ENCODE measurements at places on chromosomes 2 and 18. TPM values are rescaled to one million over a fixed set of nuclear protein-coding genes. Genes with fewer than 3 reads are reported as not detected.

DNA sequence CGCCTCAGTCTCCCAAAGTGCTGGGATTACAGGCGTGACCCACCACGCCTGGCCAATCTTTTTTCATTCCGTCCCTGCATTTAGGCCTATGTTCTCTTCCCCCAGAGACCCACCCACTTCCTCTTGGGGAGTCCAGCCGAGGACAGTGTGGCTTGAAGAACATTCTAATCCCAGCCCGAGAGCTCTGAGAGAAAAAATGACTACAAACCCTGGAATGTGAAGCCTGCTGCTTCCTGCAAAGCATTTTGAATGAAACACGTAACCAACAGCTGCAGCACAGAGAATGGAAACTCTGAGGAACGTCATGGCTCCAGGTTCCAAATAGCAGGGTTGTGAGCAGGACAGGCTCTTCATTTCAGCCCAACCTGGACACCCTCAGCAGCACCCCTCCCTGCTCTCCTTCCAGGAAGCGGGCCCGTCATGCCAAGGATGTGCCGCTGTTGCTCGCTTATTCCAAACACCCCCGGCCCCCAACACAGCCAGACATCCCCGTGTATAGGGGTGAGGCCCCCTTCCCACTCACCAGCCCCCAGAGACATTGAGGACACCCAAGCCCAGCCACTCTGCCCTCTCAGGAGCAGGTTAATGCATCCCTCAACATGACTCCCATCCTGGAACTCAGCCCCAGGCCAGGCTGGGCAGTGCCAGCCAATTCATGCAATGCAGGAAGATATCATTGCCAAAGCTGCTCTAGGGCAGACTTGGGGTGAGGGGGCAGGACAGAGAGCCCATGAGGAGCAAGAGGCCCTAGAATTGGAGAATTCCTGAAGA is 139.8 kb downstream of the ZFP36L2 start:
- DNase-seq: no peak

Gene FEV
- total RNA-seq: not detected

Gene ANKRD36C
- 239 TPM for total RNA-seq

DNA sequence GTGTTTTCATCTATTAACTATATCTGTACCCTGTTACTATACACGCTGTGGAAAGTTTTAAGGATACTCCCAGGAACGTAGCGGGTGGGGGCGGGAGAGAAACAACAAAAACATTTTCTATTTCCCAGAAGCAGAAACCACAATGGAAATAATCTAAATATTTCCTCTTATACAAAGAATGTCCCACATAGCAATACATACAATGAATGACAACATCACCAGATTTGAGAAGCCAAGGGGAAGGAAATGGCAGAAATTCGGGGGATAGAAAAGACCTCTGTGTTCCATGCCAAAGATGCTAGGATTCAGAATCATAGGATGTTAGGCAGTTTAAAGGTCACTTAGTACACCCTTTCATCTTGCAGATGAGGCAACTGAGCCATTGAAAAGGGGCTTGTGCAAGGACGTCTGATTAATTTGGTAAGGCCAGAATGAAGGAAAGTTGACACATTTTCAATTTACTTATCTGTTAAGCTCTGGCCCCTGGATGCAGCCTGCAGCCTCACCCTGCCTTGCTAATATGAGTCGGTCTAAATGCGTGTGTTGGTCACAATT is 41.1 kb upstream of the SCYGR1 start:
- no peak for DNase-seq

DNA sequence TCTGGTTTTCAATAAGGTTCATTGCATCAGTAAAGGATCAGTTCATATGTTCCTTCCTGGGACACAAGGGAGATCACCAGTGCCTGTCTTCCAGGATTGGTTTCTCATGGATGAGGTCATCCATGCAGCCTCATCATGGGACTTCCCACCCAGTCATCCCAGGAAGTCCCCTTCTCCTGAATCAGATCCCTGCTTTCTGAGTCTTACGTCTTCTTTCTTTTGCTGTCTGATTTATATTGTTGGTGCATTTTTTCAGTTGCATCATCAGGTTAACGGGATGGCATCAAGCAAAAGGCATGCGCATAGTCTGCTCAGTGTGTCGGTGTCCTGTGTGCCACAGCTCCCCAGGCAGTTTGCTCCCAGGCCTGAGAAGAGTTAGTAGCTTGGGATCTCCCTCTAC is 105.9 kb downstream of the SOX11 start:
- DNase-seq: no peak

DNA sequence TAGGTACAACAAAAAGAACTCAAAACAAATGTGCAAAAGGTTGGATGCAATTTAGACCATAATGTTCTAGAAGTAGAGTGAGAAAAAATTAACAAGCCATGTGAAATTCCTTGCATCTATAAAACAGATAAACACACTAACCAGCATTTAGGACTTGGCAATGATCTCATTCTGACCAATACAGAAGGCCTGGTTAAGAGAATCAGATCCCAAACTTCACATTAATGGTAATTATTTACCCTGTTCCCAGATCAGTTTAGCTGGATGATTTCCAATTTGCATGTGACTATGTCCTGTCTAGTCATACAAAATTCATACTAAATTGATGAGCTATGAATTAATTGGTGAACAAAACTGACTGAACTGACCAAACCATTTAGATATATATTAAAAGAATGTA is 98.4 kb upstream of the FIGN start:
- no peak for DNase-seq

Gene CACNB4
- 33.9 TPM for total RNA-seq

DNA sequence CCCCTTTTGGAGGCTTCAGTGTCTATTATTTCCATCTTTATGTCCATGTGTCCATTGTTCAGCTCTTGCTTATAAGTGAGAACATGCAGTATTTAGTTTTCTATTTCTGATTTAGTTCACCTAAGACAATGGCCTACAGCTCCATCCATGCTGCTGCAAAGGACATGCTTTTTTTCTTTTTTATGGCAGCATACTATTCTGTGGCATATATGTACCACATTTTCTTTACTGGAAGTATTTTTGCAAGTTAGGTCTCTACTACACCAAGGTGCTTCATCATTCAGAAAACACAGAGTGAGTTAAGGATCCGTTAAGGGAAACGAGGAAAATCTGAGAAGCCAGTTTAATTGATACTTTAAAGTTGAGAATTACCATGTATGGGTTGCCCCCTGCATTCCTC is 297.2 kb downstream of the CDCA7 start:
- DNase-seq: no peak

Gene NT5C1B
- not detected for total RNA-seq

- DNase-seq: no peak
Measured at GRCh38 chr2:135874777-135875365, 1.4 kb downstream of the MCM6 start.

Gene TEX44
- not detected for total RNA-seq

DNA sequence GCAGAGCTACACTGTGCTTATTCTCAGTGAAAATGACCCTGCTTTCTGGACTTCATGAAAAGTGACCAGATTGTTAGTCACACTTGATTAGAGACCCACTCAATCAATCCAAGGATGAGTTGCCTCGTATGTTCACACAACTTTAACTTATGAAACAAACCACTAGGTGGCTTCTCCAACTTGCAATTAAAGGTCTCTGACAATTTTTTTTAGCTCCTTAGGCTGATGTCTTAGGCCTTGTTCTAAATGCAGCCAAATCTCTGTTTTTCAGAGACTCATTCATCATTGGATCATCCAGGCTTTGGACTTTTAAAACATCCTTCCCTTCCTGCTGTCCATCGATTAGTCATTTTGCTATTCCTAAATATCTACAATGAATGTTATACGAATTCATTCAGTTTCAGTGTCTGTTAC is 63.4 kb downstream of the MREG start:
- no peak for DNase-seq

Gene FAM228A
- total RNA-seq: 1.0 TPM

Gene STK36
- 48.6 TPM for total RNA-seq

- no peak for DNase-seq
Measured at GRCh38 chr2:8567469-8568260, 114.2 kb upstream of the ID2 start.

DNA sequence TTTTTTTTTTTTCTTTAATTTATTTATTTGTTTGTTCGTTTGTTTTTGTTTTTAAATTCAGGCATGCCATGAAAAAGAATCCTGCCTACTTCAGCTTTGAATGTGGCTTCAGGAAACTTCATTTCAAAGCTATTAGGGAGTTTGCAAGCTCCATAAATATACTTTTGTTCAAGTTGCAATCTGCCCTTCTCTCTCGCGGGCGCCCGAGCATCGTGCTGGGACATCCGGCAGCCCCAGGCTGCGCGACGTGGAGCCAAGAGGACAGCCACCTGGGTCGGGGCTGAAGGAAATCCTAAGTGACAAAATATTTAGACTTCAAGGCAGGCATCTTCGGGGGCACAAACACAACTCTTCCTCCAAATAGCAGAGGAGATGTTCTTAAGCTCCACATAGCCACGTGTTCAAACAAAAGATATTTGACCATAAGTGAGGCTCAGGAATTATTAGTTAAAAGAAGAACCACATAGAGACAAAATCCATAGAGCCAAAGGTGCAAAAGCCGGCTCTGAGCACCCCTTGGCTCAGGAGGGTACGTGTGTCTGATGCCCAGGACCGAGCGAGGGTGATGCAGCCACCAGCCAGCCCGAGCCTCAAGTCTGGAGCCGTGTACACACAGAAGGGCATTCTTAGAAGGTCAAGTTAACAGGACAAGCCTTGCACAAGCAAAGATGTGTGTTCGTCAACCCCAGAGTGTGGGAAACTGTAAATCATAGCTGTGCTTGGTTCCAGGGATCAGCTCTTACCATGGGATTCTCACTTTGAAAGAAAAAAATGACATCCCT is 256.5 kb upstream of the SALL3 start:
- DNase-seq: no peak

DNA sequence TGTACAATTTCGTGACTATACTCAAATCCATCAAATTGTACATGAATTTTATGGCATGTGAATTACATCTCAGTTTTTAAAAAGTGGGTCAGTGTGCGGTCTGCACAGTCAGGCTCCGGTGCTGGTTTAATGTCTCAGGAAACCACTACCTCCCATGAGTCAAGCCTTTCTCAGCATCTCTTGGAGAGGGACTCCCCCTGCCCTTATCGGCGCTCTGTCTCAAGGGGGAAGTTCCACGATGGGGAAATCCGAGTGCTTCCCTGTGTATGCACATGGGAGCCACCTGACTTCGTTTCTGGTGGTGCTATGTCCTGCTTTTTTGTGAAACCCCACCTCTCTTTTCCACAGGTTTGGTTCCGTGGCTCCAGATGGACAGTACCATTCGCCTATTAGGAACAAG is 72.5 kb downstream of the ACOXL start:
- no peak for DNase-seq

DNA sequence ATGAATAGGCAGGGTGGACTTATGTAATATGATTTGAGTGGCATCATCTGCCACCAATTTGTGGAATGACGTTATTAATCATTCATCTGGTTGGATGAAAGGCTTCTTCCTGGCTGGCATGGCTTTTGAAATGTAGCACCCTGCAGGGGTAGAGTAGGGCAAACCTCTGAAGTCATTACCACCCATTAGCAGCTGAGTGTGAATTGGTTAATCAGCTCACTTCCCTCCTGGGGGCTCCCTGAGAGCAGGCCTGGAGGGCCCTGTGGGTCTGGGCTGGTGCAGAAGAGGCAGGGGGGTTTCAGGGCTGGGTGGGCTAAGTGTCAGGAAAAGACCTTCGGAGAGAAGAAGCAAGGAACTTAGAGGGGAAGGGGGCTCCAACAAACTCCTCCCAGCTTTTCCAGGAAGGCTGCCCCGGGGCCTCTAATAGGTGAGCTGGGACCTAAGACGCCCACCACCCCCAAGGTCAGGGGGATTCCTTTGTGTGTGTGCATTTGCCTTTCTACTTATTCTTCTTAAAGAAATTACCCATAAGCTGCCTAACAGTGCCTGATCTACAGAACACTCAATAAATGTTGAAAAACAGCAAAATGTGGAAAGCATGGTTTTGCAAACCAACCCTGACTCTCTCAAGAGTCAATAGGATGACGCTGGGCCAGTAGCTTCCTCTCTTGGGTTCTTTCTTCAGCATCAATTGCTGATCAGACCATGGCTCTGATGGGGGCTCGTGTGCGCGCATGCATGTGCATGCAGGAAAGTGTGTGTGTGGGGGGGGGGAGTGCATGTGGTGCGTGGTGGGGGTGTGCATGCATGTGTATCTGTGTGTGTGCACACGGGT is 49.7 kb upstream of the ZNF516 start:
- DNase-seq: no peak

DNA sequence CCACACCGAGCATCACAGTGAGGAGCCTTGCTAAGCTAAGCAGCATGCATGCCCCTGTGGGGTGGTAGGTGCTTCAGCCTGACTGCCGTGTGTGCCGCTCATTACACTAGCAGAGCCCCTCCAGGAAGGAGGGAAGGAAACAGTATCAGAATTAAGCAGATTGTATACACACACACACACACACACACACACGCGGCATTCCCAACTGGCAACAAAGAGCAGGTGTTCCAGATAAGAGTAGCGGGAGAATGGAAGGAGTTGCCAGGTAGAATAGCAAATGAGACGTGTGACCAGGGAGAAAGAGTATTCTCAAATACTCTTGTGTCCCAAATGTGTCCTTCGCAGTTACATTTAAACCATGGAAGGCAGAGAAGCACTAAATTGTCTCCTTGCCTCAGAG is 47.6 kb upstream of the TTC39C start:
- DNase-seq: no peak

- no peak for DNase-seq
Measured at GRCh38 chr2:230644356-230644935, 68.2 kb upstream of the CAB39 start.

Gene REG3A
- total RNA-seq: not detected

Gene RBM43
- 14.7 TPM for total RNA-seq

Gene ZNF516
- 30.5 TPM for total RNA-seq
